ENCODE measurements at places on chromosomes 13 and 19.

- no peak for DNase-seq
These were observed 825 bp upstream of the YIF1B start for GRCh38 chr19:38316477-38317067.

DNA sequence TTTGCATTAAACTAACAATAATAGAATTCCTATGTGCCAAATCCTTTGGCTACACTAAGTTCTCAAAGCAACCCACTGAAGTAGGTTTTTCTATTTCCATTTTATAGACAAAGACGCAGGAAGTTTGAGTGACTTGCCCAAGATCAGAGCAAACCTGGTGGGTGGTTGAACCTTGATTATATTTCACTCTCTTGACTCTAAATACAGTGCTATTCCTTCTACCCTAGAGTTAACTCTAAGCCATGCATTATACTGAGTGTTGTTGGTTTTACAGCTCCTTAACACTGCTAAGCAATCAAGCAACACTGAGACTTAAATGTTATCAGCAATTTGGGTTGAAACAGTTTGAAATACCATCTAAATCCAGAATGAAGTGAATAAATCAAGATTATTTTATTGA is 813.6 kb upstream of the GPC6 start:
- no peak for DNase-seq

- DNase-seq, result no peak
These were observed 48.4 kb downstream of the ATP8A2 start for GRCh38 chr13:25420161-25420560.

GRCh38 chr13:98804336-98804855 is 51.9 kb upstream of the SLC15A1 start:
- DNase-seq, result no peak

DNA sequence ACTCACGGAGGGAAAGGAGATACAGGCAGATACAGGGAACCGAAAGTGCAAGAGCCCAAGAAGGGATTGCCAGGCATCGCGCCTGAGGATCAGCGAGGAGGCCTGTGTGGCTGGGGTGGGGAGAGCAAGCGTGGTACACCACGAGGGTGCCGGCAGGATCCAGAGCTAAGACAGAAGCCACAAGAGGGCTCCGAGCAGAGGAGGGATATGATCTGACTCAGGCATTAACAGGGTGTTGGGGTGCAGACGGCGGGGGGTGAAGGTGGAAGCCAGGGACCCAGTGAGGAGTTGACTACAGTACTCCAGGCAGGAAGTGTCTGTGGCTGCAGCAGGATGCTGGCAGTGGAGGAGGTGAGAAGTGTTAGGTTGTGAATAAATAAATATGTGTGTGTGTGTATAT is 5.4 kb upstream of the PPP1R37 start:
- DNase-seq, result no peak

- no peak for DNase-seq
These were observed 5.6 kb downstream of the MICOS13 start for GRCh38 chr19:5674714-5675113.

DNA sequence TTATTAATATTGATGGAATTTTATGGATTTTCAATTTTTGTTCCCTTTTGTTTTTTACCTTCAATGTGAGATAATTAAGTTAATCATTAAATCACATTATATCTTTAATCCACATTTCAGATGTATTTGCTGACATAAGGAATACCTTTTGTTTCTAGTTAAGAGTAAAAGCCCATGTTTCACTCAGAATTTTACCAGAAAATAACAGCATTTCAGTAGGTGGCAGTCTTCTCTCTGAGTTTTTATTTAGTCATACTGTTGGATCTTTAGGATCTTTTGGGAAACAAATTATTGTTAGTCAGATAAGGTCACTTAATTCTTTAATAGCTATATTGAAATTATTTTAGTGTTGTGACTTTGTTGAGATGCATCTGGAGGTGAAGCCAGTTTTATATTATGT is 67.9 kb downstream of the NDFIP2 start:
- no peak for DNase-seq

GRCh38 chr13:98549728-98550317 is 27.1 kb downstream of the STK24 start:
- DNase-seq, result no peak

DNA sequence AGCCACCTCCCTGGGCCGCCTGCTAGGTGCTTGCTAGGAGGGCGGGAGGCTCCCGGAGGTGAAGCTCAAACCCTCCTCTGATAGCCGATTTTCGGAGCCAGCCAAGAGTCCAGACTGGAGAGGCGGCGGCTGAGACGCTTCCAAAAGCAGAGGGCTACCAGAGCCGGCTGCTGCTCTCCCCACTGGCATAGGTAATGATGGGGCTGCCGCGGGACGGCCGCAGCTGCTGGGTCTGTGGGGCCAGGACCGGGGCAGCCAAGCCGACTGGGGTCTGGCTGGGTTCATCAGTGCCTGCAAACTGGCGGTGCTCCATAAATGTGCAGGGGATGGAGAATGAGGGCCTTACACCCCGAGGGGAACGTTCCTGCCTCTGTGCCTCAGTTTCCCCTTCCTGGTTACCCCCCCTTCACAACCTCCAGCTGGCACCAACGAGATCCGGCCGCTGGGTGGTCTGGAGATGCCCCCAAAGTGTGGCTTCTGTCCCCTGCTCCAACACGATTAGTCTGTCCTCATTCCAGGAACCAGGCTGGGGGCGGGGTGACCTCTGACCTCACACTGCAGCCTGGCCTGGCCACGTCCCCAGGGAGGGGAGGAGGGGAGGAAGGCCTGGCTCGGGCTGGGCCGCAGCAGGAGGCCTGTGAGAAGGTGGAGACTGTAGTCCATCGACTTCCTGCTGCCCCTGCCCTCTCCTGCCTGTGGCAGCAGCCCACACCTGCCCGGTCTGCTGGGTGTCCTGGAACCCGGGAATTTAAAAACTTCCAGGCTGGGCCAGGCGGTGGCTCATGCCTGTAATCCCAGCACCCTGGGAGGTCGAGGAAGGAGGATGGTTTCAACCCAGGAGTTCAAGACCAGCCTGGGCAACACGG is 3.8 kb upstream of the WDR18 start:
- no peak for DNase-seq

DNA sequence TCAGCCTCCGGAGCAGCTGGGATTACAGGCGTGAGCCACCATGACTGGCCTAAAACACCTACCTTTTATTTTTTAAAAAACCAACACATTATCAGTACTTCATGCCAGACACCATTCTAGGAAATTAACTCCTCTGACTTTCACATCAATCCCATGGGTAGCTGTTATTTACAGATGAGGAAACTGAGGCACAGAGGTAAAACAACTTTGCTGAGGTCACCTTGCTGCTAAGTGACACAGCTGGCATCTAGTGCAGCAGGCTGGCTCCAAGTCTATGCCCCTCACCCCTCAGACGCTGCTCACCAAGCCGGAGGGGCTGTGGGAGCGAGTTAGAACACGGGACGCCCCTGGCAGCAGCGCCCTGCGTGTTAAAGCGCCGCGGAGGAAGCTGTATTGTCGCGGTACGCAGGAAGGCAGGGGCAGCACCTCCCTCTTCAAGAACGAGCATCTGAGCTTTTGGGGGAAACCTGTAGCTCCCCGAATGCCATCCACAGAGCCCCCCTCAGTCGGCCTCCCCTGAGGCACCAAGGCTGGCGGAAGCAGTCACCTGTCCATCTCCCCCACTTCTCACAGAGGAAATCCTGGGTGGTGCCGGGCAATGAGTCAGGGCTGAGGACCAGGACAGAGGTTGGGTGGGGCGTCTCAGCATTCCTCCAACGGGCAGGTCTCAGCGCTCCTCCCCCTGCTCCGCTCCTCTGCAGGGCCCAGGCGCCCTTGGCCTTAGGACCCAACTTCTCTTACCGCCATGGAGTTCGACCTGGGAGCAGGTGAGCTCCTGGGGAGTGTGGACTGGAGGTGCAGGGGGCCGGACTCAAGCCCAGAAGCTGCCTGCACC is at the start of gene C19orf33:
C19orf33 (plus strand) TSS at position 735 of the 835 bp plus-strand sequence; CDS start at position 746, 11 bp downstream.
- DNase-seq, result no peak

- DNase-seq, result no peak
These were observed 182.5 kb upstream of the OBI1 start for GRCh38 chr13:78841358-78841963.

DNA sequence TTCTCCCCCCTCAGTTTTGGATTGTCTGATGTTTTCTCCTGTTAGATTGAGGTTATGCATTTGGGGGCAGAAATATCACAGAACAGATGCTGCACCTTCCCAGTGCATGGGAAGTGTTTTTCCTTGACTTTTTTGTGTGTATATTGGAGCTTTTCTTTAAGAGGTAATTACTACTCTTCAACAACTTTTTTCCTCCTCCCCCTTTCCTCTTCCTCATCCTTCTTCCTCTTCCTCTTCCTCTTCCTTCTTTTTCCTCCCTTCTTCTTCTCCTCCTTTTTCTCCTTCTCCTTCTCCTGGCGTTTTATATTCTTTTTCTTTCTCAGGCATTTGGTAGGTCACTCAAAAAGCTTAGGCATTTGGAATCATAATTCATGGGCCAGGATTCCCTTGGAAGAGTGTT is 18.1 kb upstream of the SPATA13 start:
- no peak for DNase-seq

DNA sequence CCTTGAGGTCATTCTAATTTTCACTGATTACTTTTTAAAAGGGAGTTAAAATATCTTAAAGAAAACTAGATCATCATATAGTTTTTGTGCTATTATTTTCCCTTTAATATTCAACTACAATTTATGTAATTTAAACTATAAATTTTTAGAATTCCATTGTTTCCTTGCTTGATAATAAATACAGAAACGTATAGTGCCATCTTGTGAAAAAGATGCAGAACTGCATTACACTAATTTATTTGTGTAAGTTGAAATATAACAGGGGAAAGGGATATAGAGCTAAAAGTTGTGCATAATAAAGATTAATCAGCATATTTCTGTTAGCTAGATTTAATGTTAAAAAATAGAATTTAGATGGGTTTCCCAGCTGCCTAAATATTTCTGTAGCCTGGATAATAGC is 61.5 kb upstream of the TDRD3 start:
- DNase-seq, result no peak

- no peak for DNase-seq
These were observed 99.3 kb downstream of the DOCK9 start for GRCh38 chr13:98878486-98879126.

DNA sequence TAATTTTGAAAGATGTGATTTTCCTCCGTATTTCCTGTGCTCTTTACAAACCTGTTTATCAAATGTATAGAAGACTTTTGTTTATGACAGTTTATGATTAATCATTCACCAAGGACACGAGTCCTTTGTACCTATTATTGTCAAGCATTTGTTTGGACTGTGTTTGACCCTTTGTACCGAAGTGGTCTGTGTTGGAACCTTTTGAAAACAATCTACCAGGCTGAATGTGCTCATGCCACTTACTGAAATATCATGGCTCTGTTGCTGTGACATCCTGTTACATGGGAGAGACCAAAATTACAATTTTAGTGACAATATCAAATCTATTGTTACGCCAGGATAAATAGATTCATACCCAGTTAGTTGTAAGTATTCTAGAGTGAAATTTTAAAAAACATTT is 193.6 kb downstream of the IRS2 start:
- no peak for DNase-seq

GRCh38 chr19:48819366-48819816 is 8.6 kb upstream of the BCAT2 start:
- DNase-seq, result no peak

GRCh38 chr19:55092423-55093318 is 17.0 kb downstream of the EPS8L1 start:
- no peak for DNase-seq

GRCh38 chr19:42521346-42522030 is 6.8 kb downstream of the CEACAM1 start:
- DNase-seq, result no peak

- DNase-seq, result no peak
These were observed 2.0 kb upstream of the SPACA6 start for GRCh38 chr19:51691074-51691583.

- DNase-seq, result no peak
These were observed 702 bp downstream of the PTH2 start for GRCh38 chr19:49422407-49423070.

- no peak for DNase-seq
These were observed 13.6 kb upstream of the GPI start for GRCh38 chr19:34351382-34351826.

DNA sequence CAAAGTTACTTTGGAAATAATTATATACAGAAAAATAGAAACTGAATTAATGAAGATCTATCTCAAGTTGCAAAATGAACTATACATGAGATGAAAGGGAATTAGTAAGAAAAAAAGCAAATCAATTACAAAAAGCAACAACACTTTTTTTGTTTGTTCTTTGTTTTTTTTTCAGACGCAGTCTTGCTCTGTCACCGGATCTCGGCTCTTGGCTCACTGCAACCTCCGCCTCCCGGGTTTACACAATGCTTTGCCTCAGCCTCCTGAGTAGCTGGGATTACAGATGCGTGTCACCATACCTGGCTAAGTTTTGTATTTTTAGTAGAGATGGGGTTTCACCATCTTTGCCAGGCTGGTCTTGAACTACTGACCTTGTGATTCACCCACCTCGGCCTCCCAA is 2.2 kb downstream of the ZNF415 start:
- no peak for DNase-seq

DNA sequence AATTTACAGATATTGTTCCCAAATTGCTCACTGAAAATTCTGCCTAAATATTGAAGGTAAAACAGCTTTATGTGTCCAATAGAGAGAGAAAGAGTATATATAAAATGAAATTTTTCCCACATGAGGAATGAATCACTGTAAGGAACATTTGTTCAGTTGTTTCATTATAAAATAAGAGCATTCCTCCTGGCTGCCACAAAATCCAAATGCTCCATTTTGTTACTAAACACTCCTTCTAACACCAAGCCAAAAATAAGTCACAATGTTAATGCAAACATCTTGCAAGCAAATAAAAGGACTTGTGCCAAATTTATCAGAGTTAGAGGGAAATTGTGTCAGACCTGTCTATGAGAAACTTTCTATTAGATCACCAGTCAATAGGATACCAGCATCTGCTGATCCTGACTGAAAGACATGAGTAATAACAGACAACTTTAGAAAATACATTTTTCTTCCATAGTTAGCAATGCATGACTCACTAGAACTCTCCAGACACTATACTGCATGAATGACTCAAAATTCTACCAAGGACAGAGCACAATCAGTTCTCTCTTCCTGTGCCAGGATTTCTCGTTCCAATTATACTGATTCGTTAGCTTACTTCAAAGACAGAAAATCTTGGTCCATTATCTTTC is 83.5 kb upstream of the FNDC3A start:
- DNase-seq, result no peak

- DNase-seq, result no peak
These were observed 95.1 kb downstream of the SLC7A1 start for GRCh38 chr13:29500386-29500785.

GRCh38 chr19:39038098-39038497 is 5.7 kb upstream of the FBXO27 start:
- no peak for DNase-seq

Measured in GF-D8 (cell line).